ENCODE measurements at places on chromosomes 4 and X.

GRCh38 chr4:173699841-173700475, 169.9 kb upstream of the HAND2 start:
- DNase-seq: no peak

GRCh38 chr4:119932277-119932676, 134.4 kb downstream of the MAD2L1 start:
- DNase-seq: no peak

GRCh38 chr4:80307774-80308465, 27.6 kb upstream of the CFAP299 start:
- no peak for DNase-seq

DNA sequence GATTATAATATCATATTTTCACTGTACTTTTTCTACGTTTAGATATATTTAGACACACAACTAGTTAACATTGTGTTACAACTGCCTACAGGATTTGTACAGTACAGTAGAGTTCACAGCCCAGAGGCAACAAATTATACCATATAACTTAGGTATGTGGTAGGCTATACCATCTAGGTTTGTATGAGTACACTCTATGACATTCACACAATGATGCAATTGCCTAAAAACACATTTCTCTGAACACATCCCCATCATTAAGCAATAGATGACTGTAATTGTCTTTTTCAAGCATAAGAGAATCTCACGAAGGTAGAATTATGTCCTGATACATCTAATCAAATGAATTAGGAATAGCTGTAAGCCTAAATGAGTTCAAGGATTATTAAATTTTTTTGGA, 12.3 kb upstream of the TIGD2 start:
- no peak for DNase-seq

DNA sequence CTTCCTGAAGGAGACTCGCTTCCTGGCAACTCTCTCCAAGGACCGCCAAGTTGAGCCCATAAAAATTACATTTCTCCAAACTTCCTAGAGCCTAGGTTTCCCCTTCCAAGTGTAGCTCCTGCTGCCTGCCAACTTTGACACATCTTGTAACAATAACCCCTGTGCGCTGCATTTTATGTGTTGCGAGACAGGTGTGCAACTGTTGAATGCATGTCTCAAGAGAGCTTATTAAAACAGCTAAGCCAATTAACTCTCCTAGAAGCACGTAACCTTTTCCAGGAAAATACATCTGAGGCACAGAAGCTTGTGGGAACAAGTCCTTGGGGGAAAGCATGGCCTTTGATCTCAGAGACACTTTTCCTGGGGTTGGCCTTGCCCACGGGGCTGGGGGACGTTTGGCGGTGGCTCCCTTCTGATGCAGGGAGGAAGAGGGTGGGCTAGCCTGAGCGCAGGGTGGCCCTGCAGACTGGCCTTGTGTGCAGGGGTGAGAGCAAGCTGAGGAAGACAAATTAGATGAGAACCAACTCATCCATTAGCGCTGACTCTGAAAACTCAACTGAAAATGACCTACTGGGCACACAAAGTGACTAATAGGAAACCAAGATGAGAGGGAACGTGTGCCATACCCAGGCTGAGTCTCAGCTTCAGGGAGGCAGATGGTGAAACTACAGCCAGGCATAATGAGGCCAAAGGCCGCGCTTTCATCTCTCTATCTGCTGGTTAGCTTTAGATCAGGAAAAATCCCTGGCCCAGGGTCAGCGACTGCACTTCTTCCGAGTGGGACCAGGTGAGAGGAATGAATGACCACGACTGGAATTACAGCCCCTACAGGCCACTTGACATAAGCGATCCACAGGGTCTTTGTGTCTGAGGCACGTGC, 75.3 kb downstream of the ENPP6 start:
- DNase-seq: no peak

DNA sequence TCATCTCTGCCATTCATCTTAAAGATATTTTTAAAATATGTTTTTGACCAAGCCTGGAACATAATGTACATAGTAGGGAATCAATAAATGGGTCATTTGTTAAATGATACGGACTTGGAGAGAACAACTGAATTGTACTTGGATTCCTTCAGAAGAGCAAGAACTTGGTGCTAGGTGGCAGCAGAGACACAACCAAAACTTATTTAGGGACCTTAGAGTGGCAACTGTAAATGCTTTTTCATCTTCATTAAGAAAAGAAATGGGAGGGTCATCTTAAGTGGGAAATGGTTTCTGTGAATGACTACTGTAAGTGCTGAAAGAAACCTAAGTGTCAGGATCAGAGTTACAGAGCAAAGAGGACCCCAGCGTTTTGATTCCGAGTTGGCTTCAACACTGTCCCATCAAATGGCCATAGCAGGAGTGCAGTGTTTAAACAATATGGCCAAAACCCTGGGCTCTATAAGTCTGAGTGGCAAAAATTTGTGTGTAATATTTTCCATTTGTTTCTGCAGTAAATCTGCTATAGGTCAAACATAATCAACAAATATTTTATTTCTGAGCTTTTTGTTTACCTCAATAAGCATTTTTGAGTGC, 213.6 kb downstream of the PALLD start:
- no peak for DNase-seq

- DNase-seq: no peak
Measured at GRCh38 chrX:123884809-123885408, 25.1 kb downstream of the XIAP start.
